CD4-positive, alpha-beta T cell treated with Interleukin-6 at 100 ng/mL for 8 hours (primary cell): ENCODE measurements at places on chromosomes 16 and 17.

DNA sequence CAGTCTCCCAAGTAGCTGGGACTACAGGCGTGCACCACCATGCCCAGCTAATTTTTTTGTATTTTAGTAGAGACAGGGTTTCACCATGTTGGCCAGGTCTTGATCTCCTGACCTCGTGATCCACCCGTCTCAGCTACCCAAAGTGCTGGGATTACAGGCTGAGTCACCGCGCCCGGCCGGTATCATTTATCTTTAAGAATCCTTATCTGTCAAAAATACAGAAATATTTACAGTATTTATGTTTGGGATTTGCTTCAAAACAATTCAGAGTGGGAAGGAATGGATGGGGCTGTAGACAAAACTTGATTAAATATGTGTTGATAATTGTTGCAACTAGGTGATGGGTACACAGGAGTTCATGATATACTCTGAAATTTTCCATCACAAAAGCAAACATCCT is 2.9 kb downstream of the BECN1 start:
- DNase-seq, result no peak

GRCh38 chr16:88289968-88290401 is 92.8 kb upstream of the ZNF469 start:
- DNase-seq, result no peak

GRCh38 chr17:9192010-9192409 is 170.7 kb downstream of the NTN1 start:
- DNase-seq, result no peak

DNA sequence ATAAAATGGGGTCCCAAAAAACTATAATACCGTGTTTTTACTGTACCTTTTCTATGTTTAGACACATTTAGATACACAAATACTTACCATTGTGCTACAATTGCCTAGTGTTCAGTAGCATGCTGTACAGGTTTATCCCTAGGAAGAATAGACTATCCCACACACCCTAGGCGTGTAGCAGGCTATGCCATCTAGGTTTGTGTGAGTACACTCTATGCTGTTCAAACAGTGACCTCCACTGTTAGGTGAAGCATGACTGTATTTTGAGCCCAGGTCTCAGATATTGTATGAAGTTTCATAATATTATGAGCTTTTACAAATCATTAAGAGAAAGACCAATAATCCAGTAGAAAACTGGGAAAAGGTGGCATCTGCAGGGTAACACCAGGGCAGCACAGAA is 23.6 kb downstream of the MILR1 start:
- no peak for DNase-seq

DNA sequence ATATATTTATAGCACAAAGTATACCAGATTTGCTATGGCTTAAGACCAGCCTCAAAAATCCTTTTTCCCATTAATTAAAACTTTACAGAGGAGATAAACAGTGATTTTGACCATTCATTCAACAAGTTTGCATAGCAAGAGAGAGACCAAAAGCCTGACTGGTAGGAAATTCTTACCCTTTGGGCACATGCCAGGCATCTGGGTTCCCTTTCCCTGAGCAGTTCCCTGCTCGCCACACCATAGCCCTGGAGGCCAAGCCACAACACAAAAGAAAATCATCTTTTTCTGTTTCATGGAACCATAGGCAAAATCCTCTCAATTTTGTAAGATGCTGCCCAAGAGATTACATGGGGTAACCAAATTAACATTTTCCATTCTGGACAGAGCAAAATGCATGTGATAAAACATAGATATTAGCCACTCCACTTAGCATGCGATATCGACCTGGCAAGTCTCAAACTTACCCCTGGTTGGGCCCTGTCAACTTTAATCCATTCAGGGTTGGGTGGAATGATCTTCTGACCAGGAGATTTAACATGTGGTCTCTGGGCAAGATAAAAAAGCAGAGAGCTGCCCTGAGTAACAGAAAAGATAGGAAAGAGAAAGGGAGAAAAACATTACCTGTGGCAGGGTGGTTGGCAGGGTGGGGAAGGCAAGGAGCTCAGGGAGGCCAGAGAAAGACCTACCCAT is 57.6 kb upstream of the B4GALNT2 start:
- no peak for DNase-seq

- DNase-seq, result no peak
Observed at GRCh38 chr17:39852239-39852638, 11.9 kb downstream of the IKZF3 start.

DNA sequence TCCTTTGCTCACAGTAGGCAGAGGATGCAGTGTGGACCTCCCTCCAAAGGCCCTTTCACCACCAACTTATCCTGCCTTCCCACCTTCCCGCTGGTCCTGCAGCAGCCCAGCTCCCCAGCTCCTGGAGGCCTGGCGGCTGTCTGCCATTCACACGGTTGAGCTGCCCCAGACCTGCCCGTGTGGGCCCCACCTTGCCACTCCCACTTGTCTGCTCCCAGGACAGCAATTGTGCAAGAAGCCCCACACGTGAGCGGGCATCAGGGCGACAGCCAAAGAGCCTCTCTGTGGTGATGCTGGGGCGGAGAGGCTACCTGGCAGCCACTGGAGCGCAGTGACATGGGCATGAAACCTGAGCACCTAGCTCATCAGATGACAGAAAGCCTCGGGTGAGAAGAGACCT is 248.6 kb upstream of the MAF start:
- no peak for DNase-seq

GRCh38 chr16:53920988-53921387 is 217.0 kb downstream of the FTO start:
- no peak for DNase-seq

- DNase-seq, result no peak
Observed at GRCh38 chr16:85955566-85955965, 56.6 kb downstream of the IRF8 start.
